Osteoblast (primary cell): ENCODE measurements at places on chromosomes 4 and X. TPM values are rescaled to one million over a fixed set of nuclear protein-coding genes. Genes with fewer than 3 reads are reported as not detected.

Gene ASB12
- total RNA-seq = 0.29 TPM in 1 of 2 replicates, not detected in the other

Gene CCNQ
- 29.3 and 33.0 TPM in 2 replicates for total RNA-seq

Gene LIMCH1
- total RNA-seq = 6.5 and 9.0 TPM in 2 replicates

Gene SOX3
- not detected in 2 replicates for total RNA-seq

Gene ZNF157
- total RNA-seq = under 0.01 TPM in 1 of 2 replicates, not detected in the other

Gene PDE6B
- total RNA-seq = not detected in 2 replicates

Gene TLR10
- under 0.01 TPM in 1 of 2 replicates, not detected in the other for total RNA-seq

Gene SYNPO2
- 20.9 and 34.0 TPM in 2 replicates for total RNA-seq

Gene CT83
- total RNA-seq = not detected in 2 replicates

Gene LIAS
- total RNA-seq = 8.7 and 11.2 TPM in 2 replicates

Gene GLRB
- 27.1 and 32.4 TPM in 2 replicates for total RNA-seq

Gene ARHGEF9
- total RNA-seq = 16.3 and 17.7 TPM in 2 replicates

Gene PAGE1
- total RNA-seq = not detected in 2 replicates
